ENCODE measurements at places on chromosomes 6 and 20.

DNA sequence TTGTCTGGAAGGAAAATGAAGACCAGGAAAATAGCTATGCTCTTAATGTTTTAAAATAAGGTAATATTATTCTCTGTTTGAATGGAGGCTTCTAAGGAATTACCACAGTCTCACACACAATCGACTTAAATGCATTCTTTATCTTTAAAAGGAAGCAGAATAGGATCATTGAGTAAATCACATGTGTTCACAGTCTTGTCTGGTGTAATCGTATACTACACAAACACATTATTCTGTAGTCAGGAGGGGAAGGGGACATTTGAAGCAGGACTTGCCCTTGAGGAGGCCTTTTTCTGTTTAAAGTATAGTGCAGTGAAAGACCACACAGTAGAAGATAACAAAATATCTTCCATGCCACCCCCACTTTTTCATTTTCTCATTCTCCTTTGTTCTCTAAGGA lies 20.6 kb upstream of the REV3L start:
- DNase-seq: no peak

DNA sequence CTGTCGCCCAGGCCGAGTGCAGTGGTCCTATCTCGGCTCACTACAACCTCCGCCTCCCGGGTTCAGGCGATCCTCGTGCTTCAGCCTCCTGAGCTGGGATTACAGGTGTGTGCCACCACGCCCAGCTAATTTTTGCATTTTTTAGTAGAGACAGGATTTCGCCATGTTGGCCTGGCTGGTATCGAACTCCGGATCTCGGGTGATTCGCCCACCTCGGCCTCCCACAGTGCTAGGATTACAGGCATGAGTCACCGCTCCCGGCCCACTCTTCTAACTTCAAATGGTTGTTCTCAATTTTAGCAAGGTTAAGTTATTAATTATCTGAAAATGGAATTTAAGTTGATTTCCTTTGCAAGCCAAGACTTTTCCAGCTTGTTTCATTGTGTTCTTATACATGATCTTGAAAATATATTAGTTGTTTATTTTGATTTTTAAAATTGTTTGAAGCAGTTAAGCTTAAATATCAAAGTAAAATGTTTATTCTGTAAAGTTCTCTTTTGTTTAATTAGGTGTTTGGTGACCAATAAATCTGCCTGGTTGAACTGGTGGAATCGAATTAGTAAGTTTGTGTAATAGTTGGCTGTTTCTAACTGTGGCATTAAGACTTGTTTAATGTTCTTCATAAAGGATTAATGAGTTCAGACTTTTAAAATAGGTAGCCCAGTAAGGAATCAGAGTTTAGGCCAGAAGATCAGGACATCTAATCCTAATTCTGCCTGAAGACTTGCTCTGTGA lies 2.3 kb downstream of the PM20D2 start:
- no peak for DNase-seq

GRCh38 chr6:2055911-2056310 lies 189.5 kb downstream of the GMDS start:
- peak; percentile 11 for DNase-seq

DNA sequence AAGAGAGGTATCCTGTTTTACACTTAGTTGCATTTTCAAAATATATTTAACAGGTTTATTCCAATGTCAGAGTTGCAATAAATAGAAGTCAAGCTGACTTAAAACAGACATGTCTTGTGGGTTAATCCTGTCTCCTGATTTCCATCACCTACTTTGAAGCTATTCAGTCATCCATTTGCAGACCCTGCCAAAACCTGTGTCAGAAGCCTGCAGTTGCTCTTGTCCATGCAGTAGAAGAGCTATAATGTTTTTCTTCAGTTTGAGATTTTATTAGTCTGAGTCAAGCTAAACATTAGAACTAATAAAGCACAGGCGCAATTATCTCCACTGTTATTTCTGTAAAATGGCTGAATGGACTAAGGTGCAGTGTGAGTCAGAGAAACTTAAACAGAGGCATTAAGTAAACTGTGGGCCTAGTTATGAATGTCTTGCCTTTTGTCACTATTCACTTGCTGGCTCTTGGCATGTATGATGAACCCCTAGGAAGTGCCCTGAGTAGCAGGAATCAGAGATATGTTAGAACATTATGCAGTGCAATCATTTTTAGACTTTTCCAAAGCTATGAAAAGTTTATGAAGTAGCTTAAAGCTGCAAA lies 11.0 kb upstream of the HDGFL1 start:
- no peak for DNase-seq

DNA sequence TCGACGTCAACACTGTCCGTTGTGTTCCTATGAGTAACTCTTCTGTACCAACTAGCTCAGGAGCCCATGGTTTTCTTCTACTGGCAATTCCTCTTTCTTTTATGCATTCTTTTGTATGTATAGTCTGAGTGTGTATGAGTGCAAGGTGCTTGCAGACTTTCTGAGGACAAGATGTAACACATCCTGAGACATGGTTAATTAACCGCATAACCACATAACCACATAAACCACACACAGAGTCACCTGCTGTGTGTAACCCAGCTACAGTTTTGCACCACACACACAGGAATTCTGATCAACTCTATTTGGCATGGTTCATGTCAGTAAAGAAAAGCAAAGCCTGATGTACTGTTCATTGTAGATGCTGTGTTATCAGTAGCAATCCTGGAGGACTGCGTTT lies 98.6 kb downstream of the DACT2 start:
- no peak for DNase-seq

DNA sequence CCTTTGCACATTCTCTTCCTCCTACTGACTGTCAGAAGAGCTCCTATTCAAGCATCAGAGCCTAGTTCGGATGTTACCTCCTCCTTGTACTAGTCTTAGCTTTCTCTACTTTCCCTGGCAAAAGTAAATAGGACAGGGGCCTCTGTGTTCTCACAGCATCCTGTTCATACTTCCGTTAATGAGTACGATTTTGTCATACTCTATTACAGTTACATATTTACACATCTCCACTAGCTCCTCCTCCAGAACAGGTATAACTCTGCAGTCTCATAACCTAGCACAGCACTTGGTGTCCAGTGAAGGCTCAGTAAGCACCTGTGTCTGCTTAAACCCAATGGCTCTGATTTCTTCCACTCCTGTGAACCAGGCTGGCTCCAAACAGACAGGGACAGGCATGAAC lies 7.0 kb downstream of the ELMO2 start:
- DNase-seq: no peak

DNA sequence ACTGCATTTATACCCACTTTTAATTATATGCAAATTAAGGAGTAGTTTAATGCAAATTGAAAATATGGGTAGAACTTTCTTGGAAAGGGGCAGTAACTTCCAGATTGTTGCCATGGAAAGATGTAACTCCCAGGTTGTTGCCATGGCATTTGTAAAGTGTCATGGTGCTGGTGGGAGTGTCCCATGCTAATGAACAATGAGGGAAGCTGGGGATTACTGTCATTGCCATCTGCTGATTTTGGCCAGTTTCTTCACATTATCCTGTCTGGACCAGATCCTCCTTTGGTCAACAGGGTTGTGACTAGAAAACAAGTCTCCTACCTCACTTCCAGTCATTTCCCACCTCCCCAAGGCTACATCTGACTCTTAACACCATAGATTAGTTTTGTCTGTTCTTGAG lies 45.4 kb upstream of the FERMT1 start:
- no peak for DNase-seq

GRCh38 chr20:37723668-37724067 lies 29.8 kb downstream of the CTNNBL1 start:
- no peak for DNase-seq

DNA sequence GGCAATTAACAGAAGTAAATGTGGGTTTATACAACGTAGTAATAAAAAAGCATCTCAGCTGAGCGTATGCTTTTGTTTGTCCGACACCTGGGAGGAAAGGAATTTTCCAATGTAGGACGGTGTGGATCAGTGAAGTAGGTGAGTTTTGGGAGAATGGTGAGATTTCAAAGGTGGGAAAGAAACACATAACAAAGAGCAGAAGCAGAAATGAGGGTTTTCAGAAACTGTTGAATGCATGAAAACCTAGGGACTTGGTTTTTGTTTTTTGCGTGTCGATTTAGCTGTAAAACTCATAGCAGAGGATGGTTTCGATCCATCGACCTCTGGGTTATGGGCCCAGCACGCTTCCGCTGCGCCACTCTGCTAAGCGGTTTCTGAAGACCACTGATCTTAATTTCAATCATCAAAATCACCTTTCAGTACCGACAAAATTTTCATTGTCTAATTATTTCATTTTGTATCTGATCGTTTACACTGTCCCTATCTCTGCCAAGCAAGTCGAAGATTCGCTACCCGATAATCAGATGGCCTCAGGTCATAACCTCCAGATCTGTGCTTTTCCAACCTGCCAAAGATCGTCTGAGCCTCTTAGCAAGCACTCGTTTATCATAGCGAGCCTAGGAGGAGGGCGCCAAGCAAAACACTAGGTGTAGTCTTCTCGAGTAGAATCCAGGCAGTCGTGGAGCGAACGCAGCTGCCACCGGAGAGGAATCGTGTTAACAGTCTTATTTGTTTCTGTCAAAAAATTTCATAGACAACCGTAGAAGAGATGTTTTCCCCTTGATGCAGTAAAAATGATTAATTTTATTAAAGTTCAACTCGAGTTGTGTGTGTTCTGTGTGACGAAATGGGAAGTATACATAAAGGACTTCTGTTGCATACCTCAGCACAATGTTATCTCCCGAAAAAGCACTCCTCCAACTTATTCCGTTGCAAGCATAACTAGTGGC lies 20.9 kb upstream of the POM121L2 start:
- peak; percentile 36 for DNase-seq

Measured in AG09319 (cell line).